ENCODE measurements at places on chromosomes 4 and X.

GRCh38 chr4:5976921-5977320, 41.3 kb downstream of the C4orf50 start:
- DNase-seq, result no peak

GRCh38 chr4:106565727-106566126, 197.1 kb upstream of the GIMD1 start:
- no peak for DNase-seq

- DNase-seq, result no peak
These were observed 21.5 kb upstream of the GTPBP6 start for GRCh38 chrX:340121-340520.

- DNase-seq, result no peak
These were observed 644.7 kb upstream of the PCDH10 start for GRCh38 chr4:132504438-132504837.

- no peak for DNase-seq
These were observed 323.2 kb downstream of the ARHGAP24 start for GRCh38 chr4:85798012-85798770.

DNA sequence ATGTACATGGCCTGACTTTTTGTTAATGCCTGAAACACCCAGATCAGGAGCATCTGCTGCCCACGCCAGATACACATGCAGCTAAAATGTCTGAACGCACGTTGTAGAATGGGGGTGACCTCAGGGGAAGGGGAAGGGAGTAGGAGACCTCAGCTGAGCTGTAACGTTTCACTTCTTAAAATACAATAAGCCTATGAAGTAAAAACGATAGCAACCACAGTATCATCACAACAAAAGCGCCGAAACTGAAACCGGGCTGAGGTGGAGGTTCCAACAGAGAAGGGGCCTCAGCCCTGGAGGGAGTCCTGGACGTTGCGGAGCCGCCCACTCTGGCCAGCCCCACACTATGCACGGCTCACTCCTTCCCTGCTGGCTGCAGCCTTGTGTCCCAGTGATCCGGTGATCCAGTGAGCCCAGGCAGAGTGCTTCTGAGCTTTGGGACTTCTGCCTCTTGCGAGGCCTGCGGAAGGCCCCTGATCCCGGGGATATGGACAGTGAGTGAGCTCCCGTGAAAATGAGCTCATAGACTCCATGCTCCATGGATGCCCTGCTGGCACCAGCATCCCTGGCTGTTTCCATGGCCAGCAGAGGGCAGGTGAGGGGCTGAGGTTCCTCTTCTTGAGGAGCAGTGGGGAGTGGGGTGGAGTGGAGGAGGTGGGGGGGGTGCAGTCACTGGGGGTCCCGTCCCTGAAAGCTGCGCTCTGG, 52.0 kb downstream of the HMX1 start:
- DNase-seq, result no peak

DNA sequence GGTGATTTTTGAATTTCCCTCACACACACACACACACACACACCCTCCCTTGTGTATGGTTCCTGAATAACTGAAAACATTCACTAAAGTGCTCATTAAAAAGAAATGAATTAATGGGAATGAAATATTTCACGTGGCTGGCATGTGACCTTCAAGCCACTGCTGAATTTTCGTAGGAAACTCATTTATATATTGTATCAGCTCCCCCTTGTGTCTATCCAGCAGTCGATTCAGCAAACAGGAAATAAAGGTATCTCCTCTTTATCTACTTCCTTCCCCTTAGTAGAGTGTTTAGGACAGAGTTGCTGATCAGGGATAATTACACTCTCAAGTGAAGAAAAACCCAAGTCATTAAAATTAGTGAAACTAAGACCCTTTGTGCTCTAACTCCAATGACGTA, 912.6 kb upstream of the LCORL start:
- DNase-seq, result no peak

- DNase-seq, result no peak
These were observed 110.9 kb upstream of the ENPEP start for GRCh38 chr4:110364911-110365520.

DNA sequence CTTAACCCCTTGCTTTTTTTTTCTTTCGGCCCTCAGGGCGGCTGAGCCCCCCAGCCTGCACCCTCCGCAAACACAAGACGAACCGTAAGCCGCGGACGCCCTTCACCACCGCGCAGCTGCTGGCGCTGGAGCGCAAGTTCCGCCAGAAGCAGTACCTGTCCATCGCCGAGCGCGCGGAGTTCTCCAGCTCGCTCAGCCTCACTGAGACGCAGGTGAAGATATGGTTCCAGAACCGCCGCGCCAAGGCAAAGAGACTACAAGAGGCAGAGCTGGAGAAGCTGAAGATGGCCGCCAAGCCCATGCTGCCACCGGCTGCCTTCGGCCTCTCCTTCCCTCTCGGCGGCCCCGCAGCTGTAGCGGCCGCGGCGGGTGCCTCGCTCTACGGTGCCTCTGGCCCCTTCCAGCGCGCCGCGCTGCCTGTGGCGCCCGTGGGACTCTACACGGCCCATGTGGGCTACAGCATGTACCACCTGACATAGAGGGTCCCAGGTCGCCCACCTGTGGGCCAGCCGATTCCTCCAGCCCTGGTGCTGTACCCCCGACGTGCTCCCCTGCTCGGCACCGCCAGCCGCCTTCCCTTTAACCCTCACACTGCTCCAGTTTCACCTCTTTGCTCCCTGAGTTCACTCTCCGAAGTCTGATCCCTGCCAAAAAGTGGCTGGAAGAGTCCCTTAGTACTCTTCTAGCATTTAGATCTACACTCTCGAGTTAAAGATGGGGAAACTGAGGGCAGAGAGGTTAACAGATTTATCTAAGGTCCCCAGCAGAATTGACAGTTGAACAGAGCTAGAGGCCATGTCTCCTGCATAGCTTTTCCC, 3.4 kb downstream of the MSX1 start:
- no peak for DNase-seq

Measured in NCI-H2081 treated with DMSO at 0.1 percent for 48 hours (cell line).